Activated CD8-positive, alpha-beta memory T cell treated with anti-CD3 and anti-CD28 coated beads, Interleukin-2, amount 50 U/mL, for 4 hours (primary cell): ENCODE measurements at places on chromosomes 6 and 20.

- no peak for DNase-seq
Observed at GRCh38 chr20:52801628-52802006, 170.5 kb upstream of the TSHZ2 start.

DNA sequence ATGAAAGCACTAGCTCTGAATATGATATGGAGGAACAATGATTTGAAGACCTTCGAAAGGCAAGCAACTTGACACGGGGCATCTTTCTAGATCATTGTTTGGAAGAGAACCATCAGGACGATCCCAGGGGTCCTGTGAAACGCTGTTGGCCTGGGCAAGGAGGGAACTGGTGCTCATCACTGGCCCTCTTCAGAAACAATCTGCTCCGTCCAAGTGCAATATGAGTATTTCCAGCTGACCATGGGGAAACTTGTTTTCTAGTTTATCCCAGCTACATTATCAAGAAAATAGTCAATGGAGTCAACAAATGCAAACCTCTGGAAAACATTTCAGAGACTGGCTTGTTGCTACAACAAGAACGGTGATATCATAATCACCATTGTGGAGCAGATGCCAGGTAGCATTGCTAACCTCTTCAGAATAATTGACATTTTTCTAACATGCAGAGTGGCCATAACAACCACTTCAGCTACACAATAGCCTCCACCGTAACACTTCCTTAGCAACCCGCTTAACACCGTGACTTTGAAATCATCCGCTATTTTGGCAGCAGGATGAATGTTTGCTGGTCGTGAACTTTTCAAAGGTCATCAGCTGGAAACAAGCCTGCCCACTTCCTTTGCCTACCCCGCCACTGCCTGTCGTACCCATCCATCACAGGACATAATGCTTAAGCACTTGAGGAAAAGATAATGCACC, 112.0 kb upstream of the PDE10A start:
- DNase-seq = no peak

- DNase-seq = no peak
Observed at GRCh38 chr20:57059055-57059596, 207.3 kb downstream of the BMP7 start.

GRCh38 chr6:21588481-21589351, 4.8 kb upstream of the SOX4 start:
- peak; percentile 22 for DNase-seq

GRCh38 chr6:15682965-15683822, 20.4 kb upstream of the DTNBP1 start:
- no peak for DNase-seq

DNA sequence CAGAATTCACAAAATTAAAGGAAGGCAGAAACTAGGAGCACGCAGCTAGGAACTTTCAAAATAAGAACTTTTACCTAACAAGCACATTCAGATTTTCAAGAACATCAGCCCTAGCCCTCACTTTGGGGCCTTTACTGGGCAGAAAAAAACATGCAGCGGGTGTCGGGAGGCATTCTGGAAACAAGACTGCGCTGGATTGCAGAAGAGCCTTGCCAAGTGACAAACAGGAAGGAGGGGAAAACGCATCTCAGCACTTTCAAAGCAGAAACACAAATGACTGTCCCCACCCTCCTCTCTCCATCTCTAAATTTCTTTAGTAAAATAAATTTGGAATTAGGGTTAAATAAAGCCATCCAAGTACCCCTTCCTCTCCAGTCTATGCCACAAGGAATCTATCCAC, 74.6 kb upstream of the RREB1 start:
- DNase-seq = no peak

DNA sequence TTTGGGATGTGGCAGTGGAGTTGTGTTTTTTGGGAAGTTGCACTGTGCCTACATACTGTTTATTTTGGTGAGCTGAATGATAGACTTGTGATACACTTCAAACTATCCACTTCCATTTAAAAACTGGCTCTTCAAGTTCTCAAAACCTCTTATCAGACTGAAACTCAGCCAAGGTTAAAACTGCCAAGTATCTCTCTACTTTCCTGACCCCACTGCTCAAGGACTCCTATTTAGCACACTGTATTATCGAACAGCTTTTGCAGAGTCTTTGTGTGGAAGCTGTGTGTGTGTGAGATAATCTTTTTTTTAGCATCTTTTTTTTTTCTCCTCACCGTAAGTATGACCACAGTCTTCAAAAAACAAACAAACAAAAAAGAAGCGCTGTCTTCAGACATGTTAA, 21.1 kb downstream of the STX11 start:
- no peak for DNase-seq

- peak; percentile 6 for DNase-seq
Observed at GRCh38 chr20:63129376-63129965, 86.5 kb downstream of the YTHDF1 start.

DNA sequence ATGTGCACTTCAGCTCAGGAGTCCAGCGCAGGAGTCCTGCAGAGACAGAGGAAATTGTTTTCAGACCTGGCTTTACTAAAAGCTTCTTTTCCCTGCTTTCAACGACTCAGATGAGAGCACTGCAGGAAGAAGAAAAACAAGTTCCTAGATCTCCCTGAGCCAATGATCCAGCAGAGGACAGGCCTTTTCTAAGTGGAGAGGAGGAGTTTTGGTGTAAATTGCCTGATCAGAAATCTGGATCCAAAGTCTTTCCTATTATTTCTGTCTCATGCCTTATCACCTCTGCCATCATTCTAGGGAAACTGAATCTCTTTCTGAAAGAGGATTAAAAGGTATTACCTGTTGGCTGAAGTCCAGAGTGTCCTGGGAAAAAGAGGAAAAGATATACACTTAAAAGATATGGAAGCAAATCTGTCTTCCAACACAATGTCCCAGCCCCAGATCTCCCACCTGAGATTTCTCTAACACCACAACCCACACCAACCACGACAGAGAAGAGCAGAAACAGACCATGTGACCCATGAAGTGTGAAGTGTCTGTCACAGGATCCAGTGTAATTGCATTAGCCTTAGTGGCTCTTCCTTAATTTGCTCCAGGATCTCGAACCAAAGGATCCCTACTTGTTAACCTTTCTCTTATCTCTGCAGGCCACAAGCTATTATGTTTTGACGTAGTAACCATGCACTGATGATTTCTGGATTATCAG, 23.1 kb upstream of the HLA-DRB5 start:
- no peak for DNase-seq

DNA sequence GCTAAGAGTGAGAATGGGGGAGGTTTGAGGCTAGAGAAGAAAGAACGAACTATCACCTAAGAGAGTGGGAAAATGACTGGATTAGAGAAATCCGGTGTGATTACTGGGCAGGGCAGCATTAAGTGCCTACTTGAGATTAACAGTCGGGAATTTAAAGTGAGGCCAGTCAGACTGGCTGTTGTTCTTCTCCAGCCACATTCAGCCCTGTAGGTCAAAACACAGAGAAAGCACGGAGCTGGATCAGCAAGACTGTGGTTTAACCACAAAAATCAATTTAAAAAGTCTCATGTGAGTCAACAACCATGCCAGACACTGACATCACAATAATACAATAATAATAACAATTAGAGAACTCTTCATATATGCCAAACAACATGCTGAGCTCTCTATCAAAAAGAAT, 301.9 kb upstream of the SGK1 start:
- no peak for DNase-seq

- peak; percentile 36 for DNase-seq
Observed at GRCh38 chr6:43924222-43924702, 154.3 kb downstream of the VEGFA start.

DNA sequence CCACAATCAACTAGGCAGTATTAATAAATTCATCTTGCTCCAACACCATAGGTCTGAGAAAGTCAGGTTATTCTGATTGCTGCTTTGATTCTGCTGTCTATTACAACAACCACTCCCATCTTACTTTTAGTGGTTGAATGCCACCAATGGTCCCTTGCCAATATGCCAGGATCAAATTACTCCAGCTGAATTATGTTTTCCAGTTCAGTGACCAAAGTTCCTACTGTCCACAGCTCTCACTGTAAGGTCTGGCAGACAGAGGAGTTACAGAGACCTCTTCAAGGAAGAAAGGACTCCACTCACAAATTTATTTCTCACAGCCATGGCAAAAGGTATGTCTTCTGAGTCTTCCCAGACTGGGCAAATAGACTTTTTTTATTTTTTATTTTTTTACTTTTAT, 557.0 kb downstream of the HAO1 start:
- DNase-seq = no peak

DNA sequence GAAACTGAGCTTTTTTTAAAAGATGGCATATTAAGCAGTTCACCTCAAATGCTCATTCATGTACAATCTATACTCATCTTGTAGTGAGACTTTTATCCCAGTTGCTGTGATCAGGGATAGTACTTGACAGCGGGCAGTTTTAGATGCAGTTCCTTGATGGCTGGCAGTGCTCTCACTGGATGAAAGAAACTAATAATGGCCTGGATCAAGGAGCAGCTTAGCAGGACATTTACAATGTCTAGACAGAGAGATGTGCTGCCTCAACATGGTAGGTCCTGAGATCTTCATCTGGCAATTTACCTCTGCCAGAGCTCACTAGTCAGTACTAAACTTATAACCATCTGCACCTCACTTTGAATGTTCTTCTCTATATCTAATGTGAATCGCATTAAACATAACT, 46.8 kb upstream of the LYRM2 start:
- no peak for DNase-seq

GRCh38 chr6:7505189-7505699, 36.2 kb upstream of the DSP start:
- no peak for DNase-seq

GRCh38 chr20:59039233-59039632, 3.4 kb downstream of the PRELID3B start:
- DNase-seq = no peak

GRCh38 chr6:116884530-116884929, 7.5 kb downstream of the RFX6 start:
- DNase-seq = no peak

DNA sequence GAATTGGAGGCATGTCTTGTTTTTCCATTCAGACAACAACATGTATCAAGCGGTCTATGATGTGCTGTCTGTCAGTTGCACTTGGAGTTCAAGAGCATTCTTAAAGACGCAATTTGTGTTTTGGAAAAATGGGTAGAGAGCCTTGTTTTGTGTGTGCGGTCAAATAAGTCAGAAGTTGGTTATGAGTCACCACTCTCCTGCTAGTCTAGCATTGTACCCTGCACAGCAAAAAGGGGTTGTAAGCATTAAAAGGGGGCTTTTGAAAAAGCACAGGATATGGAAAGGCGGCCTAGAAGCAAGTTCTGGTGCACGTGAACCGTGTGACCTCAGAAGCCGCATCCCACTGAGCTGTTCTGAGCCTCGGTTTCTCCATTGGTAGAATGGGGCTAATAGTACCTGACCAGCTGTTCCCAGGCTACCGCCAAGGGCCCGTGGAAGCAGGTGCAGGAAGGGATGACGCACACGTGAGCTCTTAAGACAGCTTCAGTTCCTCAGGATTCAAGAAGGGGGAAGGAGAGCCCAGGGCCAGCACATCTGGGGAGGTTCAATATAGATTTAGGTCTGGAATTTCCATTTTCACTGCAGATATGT, 61.6 kb upstream of the SNX9 start:
- peak; percentile 57 for DNase-seq

DNA sequence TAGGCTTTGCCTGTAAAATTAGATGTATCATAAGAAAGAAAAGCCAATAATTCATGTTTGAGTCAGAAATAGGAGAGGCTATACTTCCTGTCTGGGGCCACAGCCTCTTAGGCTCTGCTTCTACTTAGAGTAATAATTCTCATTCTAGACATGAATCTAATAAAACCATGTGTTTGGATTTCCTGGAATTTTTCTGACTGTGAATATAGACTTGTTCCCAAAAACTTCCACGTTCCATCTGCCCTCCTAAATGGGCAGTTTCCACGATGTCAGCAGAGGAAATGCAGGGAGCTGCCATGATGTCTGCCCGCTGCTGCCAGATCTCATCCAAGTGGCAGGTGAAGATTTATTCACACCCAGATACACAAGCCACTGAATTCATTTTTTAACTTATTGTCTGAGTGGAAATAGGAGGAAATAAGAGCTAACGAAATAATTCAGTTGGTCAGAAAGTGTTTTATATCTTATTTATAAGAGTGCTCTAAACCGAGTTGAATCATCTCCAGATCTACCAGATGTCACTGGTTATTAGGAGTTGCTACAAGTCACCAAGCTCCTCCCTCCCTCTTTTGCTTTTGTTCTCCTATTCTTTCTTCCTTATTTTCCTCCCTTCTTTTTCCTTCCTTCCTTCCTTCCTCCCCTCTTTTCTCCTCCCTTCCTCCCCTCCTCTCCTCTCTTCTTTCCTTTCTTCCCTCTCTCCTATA, 69.3 kb downstream of the ALDH8A1 start:
- DNase-seq = no peak

- no peak for DNase-seq
Observed at GRCh38 chr6:39707962-39708683, 17.1 kb downstream of the KIF6 start.

- DNase-seq = no peak
Observed at GRCh38 chr6:101502818-101503217, 109.3 kb downstream of the GRIK2 start.

DNA sequence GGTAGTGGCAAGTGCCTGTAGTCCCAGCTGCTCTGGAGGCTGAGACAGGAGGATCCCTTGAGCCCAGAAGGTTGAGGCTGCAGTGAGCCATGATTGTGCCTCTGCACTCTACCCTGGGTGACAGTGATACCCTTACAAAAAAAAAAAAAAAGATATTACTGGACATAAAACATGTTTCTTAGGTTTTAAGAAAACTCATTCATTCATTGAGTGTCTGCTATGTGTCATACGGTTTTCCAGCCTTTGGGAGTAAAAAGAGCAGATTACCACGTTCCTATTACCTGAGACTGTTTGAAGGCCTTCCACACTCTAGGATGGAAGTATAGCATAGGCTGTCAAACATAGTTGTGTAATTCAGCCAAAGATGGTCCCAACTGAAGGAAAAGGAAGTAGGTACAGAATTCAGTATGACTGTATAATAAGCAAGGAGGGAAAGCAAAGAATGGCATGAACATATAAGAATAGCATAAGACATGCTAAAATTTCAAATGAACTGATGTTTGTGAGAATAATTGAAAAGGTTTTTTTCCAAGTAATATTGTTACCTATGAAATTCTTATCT, 22.0 kb downstream of the STXBP5 start:
- no peak for DNase-seq
